Kidney capillary endothelial cell (primary cell): ENCODE measurements at places on chromosomes 11 and 22.

DNA sequence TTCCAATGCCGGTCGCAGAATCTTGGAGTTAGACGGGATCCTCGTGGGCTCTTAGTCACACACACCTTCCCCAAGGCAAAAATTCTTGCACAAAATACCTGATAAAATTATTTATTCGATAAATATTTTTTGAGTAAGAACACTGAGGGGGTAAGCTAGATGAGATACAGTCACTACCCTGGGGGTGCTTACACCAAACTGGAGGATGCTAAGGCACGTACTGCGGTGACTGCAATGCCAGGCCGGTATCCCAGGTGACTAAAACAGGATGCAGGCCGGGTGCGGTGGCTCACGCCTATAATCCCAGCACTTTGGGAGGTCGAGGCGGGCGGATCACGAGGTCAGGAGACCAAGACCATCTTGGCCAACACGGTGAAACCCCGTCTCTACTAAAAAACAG is 1.7 kb upstream of the MRTFA start:
- no peak for DNase-seq

GRCh38 chr11:92769112-92769511 is 200.3 kb upstream of the MTNR1B start:
- no peak for DNase-seq

DNA sequence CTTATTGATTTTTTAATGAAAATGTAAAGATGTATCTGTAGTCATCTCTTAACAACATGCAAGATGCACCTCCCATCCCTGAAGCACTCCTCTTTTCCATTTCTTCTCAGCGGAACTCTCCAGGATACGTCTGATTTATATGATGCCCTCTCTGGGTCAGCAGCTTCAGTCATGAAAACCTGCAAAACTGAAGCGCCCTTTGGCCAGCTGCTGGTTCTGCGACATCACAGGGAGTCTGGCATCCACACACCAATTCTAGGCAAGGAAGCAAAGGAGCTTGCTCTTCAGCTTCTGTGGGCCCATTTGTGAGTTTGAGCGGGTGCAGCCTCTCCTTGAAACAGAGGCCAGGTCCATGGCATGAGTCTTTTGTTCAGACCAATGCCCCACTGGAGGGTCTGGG is 1253.3 kb downstream of the TBC1D22A start:
- no peak for DNase-seq

DNA sequence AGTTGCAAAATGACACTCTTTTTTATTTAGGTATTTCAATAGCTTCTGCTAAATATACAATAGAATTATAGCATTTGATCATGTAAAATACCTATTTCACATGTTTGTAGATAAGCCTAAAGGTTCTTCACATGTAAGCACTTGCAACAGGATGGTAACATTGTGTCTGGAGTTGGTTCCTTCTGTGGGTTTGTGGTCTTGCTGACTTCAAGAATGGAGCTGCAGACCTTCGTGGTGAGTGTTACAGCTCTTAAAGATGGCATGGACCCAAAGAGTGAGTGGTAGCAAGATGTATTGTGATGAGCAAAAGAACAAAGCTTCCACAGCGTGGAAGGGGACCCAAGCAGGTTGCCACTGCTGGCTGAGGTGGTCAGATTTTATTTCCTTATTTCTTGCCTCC is 246.4 kb upstream of the PDGFD start:
- DNase-seq: no peak

DNA sequence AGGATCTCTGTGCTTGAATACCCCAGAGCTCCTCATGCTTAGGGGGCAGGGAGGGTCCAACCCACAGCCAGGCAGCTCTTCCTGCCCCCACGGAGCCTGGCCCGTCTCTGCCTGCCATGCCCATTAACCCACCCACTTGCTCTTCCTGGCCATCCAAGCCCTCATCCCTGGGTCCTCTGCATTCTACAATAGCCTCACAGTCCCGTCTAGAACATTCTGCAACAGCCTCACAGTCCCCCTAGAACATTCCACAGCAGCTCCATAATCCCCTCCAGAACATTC is 15.1 kb downstream of the TSPAN32 start:
- no peak for DNase-seq

- no peak for DNase-seq
Observed at GRCh38 chr11:70790671-70791300, 392.5 kb downstream of the CTTN start.

- no peak for DNase-seq
Observed at GRCh38 chr11:34558211-34558610, 44.6 kb upstream of the ELF5 start.

DNA sequence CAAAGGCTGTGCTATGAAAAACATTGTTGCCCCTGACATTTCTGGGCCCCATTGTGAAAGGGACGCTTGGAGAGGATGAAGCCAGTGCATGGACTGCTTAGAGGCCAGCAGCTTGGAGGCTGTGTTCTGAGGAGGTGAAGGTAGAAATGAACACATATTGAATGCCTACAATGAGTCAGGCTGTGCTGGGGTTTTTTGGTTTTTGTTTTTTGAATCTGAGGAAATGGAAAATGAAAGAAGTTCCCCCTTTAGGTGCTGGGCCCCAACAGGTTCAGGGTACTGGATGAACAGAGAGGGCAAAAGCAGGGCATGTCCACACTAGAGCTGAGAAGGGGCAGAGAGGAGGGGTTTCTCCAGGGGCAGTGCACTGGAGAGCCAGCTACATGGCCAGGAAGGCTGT is 166.1 kb upstream of the API5 start:
- no peak for DNase-seq

DNA sequence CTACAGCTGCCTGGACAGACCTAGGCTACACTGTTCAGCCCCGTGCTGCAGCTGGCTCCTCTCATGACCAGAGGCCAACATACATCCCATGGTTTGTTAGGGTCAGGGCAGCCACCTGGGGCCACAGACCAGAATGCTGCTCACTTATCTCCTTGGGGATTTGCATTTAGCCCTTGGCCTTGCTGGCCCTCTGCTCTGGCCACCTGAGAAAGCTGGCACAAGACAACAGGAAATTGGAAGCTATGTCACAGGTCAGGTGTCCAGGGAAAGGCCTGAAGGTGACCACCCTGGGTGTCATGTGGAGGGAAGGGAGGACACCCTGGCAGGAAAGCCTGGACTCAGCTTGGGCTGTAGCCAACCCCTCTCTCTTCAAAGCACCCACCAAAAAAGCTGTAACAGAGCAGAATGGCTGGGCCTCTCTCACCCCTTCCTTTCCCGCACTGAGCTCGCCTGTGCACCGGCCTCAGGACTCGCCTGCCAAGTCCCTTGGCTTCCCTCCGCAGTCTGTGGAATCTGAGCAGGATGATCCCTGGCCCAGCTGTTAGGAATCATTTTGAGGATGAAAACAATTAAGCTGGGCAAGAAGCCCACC is 86.3 kb downstream of the SNX19 start:
- no peak for DNase-seq

GRCh38 chr11:26730414-26731083 is 8.7 kb upstream of the SLC5A12 start:
- no peak for DNase-seq

DNA sequence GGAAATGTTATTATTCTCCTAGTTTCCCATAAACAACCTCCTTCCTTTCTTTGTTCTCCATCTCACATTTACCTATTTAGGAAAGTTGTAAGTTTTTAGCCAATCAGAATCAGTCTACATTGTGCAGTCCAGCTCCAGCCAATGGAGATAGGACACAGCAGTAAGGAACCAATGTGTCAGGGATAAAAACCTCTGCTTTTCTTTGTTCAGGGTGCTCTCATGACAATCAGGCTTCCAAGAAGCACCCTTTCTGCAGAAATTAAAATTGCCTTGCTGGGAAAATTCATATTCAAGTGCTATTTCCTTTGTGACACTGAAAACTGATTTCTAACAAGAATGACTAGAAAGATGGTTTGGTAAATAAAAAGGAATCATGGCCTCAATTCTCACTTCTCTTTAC is 14.6 kb downstream of the SCGB2A1 start:
- no peak for DNase-seq

DNA sequence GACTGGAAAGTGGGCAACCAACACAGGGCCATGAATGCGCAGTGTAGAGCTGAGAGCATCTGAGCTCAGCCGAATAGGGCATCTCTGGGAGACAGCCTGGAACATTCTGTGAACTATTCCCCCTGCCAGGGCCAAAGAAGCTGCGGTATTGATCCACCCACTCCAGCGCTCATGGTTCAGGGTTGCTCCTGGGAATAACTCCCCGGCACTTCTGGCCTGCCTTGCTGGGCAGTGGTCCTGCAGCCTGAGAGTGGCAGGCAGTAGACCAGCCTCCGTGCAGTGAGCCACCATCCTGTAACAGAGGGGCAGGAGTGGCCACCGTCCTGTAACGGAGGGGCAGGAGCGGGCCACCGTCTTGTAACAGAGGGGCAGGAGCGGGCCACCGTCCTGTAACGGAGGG is 12.2 kb downstream of the TMPRSS6 start:
- no peak for DNase-seq

DNA sequence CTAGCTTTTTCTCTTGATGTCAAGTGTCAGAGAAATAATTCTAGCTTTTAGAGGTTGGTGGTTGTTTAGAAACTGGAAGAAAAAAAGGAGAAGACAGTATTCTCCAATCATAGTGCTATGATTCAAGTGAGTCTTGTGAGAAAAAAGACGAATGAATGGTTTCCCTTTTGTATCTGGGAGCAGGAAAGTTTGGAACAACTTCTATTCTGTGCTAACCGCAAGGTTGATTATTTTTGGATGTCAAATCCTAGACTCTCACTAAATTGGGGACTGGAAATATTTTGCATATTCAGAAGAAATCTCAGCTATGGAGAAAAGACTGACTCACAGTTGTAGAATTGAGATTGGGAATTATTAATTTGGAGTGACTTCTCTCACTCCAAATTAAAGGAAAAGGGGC is 69.2 kb downstream of the SYT13 start:
- DNase-seq: no peak

GRCh38 chr11:11568651-11569229 is 53.1 kb downstream of the GALNT18 start:
- DNase-seq: no peak

DNA sequence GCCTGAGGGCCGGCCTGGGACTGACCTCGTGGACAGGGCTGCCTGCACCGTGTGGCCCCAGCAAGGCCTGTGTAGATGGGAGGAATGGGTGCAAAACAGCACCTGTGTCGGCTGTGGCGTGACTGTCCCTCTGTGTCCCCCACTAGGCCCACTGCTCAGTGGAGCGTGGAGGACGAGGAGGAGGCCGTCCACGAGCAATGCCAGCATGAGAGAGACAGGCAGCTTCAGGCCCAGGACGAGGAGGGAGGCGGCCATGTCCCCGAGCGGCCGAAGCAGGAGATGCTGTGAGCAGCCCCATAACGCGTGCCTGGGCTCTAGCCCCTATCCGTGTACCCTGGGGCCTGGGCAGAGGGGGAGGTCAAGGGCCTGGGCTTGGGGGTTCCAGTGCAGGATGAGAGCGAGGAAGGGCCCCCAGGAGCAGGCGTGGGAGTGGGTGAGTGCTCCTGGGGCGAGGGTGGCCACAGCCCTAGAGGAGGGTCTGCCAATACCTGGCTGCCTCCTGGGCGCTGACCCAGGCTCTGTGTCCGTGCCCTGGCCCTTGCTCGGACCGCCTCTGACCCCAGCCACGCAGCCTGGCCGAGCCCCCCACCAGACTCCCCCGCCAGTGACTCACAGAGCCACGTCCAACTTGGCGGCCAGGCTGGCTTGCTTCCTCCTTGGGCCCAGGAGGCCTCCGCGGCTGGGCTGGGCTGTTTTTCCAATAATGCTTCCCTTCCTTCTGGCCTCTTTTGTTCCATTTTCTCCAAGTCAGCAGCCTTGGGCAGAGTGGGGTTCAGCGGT is 11.6 kb downstream of the PRR33 start:
- peak; percentile 31 for DNase-seq

GRCh38 chr22:31106001-31106571 is 1.3 kb downstream of the SELENOM start:
- DNase-seq: no peak

DNA sequence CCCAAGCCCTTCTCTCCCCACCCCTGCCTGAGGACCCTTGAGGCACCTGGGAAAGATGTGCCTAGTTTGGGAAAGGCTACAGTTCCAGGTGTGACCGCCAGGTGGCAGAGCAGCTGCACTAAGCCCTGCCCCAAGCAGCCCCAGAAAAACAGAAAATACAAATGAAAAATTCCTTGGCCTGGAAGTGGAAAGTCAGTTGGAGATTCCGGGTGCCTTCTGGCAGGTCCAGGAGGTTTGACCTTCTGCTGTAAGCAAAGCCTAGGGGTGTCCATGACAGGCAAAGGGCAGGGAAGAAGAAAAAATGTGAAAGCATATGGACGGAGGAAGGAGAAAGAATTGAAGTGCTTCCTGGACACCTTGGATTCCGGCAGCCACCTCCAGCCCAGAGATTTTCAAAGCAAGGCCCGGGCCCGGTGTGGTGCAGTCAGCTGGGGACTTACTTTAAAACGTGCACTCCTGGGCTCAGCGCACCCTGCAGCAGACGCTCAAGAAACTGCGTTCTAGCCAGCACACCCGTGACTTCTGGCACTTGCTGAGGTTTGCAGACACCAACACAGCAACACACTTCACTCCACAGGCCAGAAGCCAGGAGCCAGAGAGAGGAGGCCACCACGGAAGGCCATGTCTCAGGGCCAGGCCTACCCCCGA is 37.3 kb upstream of the SLC22A12 start:
- DNase-seq: peak; percentile 46

- no peak for DNase-seq
Observed at GRCh38 chr11:76857781-76858410, 2.8 kb upstream of the ACER3 start.

DNA sequence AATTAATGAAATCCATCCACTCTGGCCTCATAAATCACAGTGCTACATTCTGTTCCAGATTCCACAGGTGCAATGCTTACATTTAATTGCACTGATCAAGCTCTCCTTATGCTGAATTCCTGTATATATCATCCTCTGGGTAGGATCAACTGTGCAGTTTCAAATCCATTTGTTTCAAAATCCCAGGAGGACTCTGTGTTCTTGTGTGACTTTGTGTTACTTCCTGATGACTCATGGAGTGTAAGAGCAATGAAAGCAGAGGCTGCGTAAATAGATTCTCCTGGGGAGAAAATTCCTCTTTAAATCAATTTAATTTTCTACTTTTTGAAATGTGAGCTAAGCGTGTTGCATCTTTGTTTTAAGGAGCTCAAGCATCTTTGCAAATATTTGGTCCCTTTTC is 752.7 kb downstream of the METTL15 start:
- DNase-seq: peak; percentile 26

DNA sequence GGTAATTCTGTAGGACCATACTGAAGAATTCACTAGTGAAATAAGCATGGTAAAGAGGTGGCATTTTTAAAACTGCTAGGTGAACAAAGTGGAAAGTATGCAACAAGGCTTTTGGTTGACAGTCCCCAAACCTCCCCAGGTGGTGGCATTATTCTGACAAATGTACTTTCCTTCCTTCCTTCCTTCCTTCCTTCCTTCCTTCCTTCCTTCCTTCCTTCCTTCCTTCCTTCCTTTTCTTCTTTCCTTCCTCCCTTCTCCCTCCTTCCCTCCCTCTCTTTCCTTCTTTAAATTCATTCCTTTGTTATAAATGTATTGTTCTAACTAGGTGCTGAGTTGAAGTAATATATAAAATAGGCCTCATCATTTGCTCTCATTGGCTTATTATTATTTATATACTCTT is 284.7 kb upstream of the ANO5 start:
- DNase-seq: no peak

- no peak for DNase-seq
Observed at GRCh38 chr11:66076561-66076960, 6.5 kb downstream of the PACS1 start.

GRCh38 chr11:71566081-71566620 is 788 bp downstream of the KRTAP5-10 start:
- DNase-seq: peak; percentile 36

- no peak for DNase-seq
Observed at GRCh38 chr11:98047647-98048046, 973.1 kb upstream of the CNTN5 start.

GRCh38 chr22:40855071-40855978 is 1.1 kb downstream of the ST13 start:
- DNase-seq: no peak

GRCh38 chr22:42336527-42337227 is 66.2 kb upstream of the TCF20 start:
- no peak for DNase-seq
